Stimulated activated CD8-positive, alpha-beta memory T cell treated with anti-CD3 and anti-CD28 coated beads, Interleukin-15, amount 100 ng/mL, for 4 hours (primary cell): ENCODE measurements at places on chromosomes 11 and 22.

DNA sequence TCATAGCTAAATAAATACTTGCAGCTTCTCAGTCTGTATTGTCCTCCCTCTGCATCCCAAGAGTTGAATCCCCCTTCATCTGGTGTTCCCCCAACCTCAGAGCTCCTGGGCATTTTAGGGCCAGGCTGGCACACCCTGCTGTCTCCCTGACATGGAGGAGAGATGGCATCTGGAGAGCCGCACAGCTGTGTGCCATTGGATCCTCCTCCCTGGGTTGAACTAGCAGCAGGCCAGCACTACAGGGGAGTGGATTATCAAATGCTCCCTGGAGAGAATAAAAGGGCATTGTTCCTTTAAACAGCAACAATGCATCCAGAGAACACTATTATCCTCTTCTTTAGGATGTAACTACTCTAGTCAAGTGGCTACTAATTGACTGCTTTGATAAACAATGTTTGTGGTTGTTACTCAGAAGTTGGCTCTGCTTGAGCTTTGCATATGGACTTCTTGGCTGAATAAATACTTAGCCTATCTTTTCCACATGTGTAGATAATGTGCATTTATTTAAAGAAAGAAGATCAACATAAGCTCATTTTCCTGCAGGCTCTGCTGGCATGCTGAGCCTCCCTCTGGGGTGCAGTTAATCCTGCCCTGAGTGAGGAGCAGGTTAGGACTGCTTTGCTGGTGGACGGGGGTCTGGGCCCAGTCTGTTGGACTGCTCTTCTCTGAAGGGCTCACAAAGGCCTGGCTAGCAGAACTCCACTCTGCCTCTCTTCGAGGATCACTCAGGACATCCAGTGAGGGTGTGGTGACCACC, 897.2 kb downstream of the TBC1D22A start:
- no peak for DNase-seq

GRCh38 chr11:68454767-68455166, 5.8 kb upstream of the PPP6R3 start:
- DNase-seq: no peak

- no peak for DNase-seq
Observed at GRCh38 chr11:19978668-19979518, 181.4 kb downstream of the DBX1 start.

DNA sequence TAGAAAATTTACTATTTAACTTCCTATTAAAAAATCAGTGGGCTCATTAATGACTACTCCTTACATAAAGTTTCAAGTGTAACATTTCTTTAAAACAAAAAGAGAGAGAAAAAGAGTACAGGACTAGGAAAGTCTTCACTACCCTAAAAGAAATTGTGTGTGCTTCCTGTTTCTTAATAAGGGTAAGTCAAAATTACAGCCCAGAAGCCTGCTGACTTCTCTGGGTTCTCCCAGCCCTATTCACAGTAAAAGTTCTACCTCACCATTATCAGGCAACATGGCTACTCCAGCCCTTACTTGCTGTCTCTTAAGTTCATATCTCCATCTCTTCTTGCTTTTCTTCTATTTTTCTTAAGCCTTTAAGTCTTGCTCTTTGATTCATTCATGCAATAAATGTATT, 20.3 kb upstream of the ZC3H12C start:
- no peak for DNase-seq

DNA sequence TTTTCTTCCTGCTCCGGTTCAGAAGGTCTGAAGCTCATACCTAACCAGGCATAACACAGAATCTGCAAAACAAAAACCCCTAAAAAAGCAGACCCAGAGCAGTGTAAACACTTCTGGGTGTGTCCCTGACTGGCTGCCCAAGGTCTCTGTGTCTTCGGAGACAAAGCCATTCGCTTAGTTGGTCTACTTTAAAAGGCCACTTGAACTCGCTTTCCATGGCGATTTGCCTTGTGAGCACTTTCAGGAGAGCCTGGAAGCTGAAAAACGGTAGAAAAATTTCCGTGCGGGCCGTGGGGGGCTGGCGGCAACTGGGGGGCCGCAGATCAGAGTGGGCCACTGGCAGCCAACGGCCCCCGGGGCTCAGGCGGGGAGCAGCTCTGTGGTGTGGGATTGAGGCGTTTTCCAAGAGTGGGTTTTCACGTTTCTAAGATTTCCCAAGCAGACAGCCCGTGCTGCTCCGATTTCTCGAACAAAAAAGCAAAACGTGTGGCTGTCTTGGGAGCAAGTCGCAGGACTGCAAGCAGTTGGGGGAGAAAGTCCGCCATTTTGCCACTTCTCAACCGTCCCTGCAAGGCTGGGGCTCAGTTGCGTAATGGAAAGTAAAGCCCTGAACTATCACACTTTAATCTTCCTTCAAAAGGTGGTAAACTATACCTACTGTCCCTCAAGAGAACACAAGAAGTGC, 661 bp upstream of the MALAT1 start:
- DNase-seq: no peak

DNA sequence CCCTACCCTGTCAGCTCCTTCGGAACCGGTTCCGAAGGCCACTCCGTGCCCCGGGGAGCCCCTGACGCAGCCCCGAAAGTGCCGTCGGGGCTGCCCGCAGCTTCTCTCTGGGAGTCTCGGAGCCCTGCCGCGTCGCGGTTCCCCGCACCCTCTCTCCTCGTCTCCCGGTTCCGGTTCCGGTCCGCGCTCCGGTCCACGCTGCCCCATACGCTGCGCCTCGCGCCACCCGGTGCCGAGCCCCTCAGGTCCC, 618 bp downstream of the MTA2 start:
- no peak for DNase-seq

DNA sequence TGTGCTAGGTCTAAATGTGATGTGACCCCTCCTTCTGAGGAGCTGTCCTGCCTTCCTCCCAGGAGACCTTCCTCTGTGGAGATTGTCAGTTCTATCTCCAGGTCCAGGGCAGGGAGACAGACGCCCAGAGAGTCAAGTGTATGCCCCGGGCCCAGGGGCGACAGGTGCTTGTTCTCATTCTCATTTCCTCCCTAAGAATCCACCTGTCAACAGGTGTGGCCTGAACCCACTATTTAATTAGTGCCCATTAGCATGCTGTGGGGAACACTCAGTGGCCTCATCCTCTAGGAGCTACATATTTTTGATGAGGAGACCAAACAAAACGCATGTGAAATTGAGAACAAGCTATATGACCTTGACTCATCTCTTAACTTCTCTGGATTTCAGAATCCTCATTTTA, 9.5 kb downstream of the PKNOX2 start:
- DNase-seq: no peak

- DNase-seq: no peak
Observed at GRCh38 chr11:130642994-130643393, 194.5 kb downstream of the ADAMTS15 start.

- DNase-seq: no peak
Observed at GRCh38 chr11:111409915-111410314, 30.8 kb upstream of the POU2AF1 start.
